ENCODE measurements at places on chromosomes 4 and X. TPM values are rescaled to one million over a fixed set of nuclear protein-coding genes. Genes with fewer than 3 reads are reported as not detected.

DNA sequence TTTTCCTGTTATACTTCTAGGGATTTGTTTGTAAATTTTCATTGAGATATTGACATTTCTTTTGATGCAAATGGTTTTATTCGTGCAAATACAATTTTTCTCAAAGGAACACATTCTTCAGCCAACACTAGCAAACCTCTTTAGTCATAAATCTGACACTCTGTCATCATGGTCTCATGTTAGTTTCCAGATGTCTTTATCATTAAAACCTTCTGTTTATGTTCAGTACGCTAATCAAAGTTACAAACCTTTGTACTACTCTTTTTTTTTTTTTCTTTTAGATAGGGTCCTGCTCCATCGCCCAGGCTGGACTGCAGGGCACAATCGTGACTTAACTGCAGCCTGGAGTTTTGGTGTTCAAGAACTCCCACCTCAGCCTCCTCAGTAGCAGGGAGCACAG is 7.1 kb downstream of the SLC25A31 start:
- no peak for DNase-seq

DNA sequence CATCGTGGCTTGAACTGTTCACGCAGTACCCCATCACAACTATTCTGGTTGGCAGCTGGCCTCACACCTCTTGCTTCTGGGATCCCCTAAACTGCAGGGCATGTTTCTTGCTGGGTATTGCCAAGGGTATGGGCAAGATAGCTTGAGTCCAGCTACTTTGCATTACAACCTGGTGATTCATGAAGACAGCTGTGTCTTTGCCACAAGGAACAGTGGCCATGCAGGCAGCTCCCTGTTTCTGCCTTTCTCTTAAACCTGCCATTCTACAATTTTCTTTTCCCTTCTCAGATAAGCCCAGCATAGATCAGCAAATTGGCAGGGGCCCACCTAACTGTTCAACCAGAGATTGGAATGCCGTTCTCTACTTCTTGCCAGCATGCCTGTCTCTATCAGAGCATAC is 42.8 kb downstream of the TENM3 start:
- DNase-seq: no peak

DNA sequence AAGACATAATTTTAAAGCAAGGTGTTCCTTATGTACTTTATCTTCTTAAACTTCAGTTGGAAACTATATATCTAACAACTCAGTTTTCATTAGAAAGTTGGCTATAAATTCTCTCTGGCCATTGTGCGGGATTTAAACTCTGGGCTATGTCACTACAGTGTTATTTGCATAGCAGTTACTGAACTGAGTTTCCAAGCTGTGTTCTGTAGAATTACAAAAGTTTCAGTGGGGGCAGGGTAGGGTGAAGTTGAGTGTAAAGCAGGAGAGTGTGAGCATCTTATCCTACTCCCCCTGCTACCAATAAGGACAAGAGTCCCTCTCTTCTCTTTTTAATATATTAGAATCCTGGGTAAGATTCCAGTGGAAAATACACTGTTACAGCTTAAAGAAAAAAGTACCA is 254.5 kb upstream of the SLITRK2 start:
- DNase-seq: no peak

GRCh38 chrX:115234461-115234860 is 565 bp upstream of the LRCH2 start:
- DNase-seq: no peak

- no peak for DNase-seq
These were observed 51.3 kb upstream of the MAP3K15 start for GRCh38 chrX:19566359-19567222.

GRCh38 chr4:154433543-154433942 is 58.1 kb downstream of the DCHS2 start:
- DNase-seq: no peak

DNA sequence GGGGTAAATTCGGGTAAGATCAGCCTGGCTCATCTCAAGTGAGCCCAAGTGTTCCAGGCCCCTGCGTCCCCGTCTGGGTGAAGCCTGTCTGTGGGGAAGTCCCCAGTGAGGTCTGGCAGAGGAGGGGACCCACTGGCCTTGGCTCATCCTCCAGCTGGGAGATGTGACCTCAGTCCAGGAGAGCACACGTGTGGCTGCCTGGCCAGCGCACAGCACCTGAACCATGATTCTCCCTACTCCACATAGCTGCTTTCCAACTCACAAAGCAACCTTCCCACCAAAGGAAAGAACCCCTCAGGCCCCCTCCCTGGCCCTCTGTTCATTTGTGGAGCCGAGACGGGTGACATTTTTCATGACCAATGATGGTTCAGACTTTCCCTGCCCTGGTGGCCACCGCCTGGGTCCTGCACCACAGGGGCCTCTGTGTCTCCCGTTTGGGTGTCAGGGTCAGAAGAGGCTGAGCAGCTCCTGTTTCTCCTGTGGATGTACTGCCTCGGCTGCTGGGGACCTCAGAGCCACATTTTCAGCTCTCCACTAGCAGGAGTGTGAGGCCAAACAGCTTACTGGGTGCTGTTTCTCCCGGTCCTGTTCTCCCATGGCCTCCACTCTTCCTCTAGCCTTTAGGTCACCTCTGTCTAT is 111.4 kb downstream of the CPZ start:
- no peak for DNase-seq

Gene SLC7A11
- total RNA-seq: 1.5 TPM

Gene FRMPD4
- 0.09 TPM for total RNA-seq

Gene TLR2
- 8.9 TPM for total RNA-seq

Gene FAM149A
- total RNA-seq: 27.0 TPM

Gene TIMM8A
- 4.9 TPM for total RNA-seq

Gene ABHD18
- 10.6 TPM for total RNA-seq

Gene SLC49A3
- 2.6 TPM for total RNA-seq

Gene MID2
- 35.6 TPM for total RNA-seq
